ENCODE measurements at places on chromosomes 3 and 15.

DNA sequence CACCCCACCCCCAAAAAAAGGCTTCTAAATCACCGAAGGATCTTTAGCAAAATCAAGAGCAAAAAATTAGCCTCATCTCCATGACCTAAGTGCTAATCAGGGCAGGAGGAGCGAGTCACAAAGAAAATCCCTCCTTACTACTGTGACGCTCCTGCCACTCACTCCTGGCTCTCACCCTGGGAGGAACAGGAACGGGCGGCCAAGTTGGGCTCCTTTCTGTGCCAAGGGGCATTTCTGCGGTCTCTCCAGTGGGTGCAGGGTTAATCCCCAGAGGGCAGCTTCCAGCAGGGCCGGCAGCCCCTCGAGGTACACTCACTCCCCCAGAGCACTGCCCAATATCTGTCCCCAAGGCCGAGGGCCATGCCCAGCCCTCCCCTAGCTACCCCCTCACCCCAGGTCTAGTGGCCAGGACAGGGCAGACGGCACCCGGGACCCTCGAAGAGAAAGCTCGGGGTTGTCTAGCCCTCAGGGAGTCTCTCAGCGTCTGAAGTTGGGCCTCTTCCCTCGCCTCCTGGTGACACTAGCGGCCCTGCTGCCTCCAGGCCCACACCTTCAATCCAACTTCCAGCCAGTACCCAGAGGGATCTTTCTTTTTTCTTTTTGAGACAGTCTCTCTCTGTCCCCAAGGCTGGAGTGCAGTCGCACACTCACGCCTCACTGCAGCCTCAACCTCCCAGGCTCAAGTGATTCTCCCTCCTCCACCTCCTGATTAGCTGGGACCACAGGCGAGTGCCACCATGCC lies 706 bp downstream of the CAV3 start:
- DNase-seq = no peak

DNA sequence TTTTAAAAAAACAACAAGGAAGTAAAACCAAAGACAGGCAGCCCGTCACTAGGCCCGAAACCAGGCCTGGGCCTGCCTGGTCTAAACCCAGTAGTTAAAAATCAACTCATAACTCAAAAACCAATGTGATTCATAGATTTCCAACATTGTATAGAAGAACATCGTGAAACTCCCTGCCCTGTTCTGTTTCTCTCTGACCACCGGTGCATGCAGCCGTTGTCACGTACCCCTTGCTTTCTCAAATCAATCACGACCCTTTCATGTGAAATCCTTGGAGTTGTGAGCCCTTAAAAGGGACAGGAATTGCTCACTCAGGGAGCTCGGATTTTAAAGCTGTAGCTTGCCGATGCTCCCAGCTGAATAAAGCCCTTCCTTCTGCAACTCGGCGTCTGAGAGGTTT lies 89.5 kb downstream of the DCLK3 start:
- DNase-seq = no peak

- no peak for DNase-seq
These were observed 200.9 kb upstream of the CTDSPL start for GRCh38 chr3:37660782-37661181.

GRCh38 chr3:8784676-8785435 lies 15.4 kb upstream of the OXTR start:
- DNase-seq = no peak

GRCh38 chr15:65818927-65819562 lies 27.0 kb upstream of the DENND4A start:
- DNase-seq = peak; percentile 25
